ENCODE measurements at places on chromosomes 1 and 21. TPM values are rescaled to one million over a fixed set of nuclear protein-coding genes. Genes with fewer than 3 reads are reported as not detected.

UBE4B gene
- total RNA-seq = 32.9 TPM

ASAP3 gene
- total RNA-seq = 2.2 TPM

RPL5 gene
- 1,713 TPM for total RNA-seq

ZNF697 gene
- 1.1 TPM for total RNA-seq

MX2 gene
- total RNA-seq = 30.2 TPM

TEX38 gene
- total RNA-seq = not detected

CD84 gene
- total RNA-seq = 13.5 TPM

DNA sequence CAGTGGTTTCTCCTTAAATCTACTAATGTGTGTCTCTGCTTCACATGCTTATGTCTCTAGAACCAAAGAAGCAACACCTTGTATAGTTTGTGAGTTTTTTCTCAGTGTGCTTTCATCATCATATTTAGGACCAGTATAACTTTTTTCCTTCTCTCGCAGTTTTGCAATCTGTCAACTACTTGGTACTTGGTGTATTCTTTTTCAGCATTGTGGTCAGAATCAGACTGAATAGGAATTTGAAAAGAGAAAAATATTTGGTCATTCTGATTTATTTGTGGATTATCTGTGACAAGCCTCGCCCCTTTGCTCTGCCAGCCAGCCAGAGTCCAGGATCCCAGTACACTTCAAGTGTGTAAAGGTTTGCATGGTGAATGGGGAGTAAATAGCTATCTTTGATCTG lies 122.3 kb downstream of the C1orf21 start:
- no peak for DNase-seq

GRCh38 chr21:36478941-36479340 lies 981 bp downstream of the CLDN14 start:
- DNase-seq = no peak

DNA sequence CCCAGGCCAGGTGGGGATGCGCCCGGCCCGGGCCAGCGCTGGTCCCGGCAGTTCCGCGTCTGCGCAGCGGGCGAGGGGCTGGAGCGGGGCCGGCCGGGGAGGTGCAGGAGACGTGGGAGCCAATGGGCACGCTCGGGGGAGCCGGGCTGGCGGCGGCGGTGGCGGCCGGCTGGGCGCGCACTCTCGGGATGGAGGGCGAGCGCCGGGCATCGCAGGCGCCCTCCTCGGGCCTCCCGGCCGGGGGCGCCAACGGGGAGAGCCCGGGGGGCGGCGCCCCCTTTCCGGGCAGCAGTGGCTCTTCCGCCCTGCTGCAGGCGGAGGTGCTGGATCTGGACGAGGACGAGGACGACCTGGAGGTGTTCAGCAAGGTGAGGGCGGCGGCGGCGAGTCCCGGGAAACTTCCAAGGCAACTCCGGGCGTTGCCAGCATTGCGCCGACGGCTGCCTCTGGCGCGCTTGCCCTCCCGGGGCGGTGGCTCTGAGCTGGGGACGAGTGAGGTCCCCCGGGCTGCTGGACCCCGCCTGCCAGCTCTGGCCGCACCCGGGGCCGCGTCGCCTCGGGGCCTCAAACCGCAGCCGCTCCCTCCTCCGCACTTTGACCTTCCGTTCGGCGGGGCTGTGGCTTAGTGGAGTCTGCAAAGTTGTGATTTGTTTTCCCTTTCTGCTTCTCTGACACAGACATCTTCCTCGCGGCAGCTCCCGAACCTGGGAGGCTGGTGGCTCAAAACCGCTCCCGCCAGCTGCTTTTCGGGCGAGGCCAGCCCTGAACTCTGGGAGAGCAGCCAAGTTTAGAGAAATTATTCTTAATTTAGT lies at the start of gene SNX7:
Gene SNX7 (plus strand): TSS at position 178 of the 812 bp plus-strand sequence. CDS start 11 bp downstream, at position 189.
- peak; percentile 18 for DNase-seq

- DNase-seq = no peak
These were observed 684 bp downstream of the LTN1 start for GRCh38 chr21:28991861-28992525.

GRCh38 chr21:33061233-33061632 lies 8.7 kb upstream of the OLIG1 start:
- no peak for DNase-seq

- no peak for DNase-seq
These were observed 8.2 kb downstream of the THRAP3 start for GRCh38 chr1:36232212-36233095.

DNA sequence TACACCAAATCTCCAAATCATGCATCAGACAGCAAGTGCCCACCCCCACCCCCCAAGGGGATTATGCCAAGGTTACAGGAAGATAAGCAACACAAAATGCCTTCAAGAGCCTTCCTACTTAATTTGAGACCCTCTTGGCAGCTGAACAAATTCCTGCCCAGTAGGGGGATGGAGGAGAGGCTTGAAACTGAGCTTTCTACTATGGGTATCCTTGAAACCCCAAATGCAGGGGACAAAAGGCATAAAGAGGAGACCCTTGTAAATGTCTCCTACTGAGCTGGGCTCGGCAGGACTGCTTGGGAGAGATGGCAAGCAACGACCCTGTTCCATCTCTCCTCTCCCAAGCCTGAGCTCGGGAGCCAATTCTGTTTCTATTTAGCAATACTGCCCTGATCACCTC lies 3.5 kb downstream of the SLC41A1 start:
- DNase-seq = no peak

- DNase-seq = no peak
These were observed 25.6 kb upstream of the ENO1 start for GRCh38 chr1:8903908-8904650.

DNA sequence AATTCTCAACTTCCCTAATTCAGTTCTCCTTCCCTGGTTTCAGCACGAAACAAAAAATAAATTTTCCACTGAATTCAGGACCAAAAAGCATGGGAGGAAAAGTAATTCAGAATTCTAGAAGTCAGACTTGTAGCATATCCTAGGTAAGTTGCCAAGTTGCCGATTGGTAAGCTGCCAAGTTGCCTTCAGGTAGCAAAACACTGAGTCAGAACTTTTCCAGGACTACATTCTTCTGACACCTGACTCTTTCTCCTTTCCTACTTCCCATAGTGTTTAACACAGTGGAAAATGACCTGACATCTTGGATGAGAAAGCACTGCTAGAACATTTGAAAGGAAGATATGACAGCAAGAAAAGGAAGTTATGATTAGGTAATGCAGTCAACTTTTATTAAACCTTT lies 322.8 kb downstream of the SPATA17 start:
- no peak for DNase-seq

DNA sequence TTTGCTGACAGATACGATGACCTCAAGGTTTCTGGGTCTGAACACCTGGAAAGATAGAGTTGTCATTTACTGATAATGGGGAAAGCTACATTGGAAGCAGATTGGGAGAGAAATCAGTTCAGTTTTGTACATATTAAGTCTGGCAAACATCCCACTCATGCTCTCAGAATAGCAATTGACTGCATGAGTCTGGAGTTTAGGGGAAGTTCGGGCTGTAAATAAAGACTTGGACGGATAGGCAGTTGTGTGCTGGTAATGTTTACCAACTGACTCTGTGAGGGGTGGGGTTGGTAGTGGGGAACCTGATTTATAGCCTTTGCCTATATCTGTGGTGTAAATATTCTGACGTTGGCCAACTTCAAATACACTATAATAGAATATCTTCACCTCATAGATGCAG lies 4.0 kb downstream of the H6PD start:
- no peak for DNase-seq

- DNase-seq = no peak
These were observed 367.1 kb upstream of the ESRRG start for GRCh38 chr1:217090060-217090911.

DNA sequence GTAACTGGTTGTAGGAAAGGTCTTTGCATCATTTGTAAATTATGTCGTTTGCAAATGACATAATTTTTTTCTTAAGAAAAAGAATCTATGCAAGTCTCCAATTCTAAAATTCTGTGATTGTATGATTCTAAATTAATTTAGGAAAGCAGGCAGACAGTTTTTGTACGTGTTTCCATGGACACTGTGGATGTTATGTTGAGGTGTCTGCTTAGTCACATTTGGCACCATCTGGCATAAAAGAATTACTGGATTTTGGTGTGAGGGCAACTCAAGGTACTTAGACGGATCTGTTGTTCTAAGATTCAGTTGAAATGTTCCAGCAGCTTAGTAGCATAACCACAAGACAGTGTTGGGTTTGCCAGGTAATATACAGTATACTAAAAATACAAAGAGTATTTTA lies 42.5 kb downstream of the C1orf21 start:
- DNase-seq = no peak

DNA sequence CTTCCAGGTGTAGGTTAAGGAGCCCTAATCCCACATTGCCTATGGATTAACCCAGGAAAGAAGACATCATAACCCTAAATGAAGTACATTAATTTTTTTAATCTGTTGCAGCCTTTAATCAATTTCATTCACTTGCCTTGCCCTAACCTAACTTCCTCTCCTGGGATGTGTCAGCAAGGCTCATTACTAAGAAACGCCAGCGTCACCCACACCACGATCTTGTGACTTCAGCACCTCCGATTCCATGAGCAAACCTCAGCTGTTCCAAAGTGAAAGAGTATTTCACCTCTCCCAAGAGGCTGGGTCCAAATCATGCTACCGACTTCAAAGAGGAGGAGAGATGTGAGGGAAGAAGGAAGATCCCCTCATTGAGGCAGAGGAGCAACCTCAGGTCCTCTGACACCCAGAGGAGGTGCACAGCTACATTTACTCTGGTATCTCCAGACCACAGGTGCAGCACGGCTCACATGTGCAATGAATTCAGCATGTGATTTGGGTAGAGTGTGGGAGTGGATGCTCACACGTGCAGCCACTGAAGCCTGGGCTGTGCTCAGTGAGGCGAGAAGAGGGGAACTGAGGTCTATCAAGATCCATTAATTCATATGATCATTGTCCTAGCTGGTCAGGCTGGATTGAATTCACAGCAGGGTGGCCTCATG lies 134.1 kb downstream of the SLC30A10 start:
- DNase-seq = no peak

DNA sequence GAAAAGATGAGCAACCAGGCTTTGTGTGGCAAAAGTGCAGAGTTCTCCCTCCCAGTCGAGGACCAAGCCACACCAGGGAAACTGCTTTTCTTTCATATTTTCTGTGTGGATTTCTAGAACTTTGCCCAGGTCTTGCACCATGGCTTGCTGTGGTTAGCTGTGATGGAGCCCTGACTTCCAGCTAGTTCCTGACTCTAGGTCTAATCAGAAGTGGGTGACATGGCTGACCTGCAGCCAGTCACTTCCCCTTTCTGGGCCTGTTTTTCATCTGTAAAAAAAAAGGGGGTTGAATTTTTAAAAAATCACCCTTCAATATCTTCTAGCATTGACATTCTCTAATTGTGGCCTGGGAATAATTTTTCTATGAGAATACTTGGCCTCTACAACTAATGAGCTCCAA lies 491.2 kb upstream of the USP24 start:
- no peak for DNase-seq

DNA sequence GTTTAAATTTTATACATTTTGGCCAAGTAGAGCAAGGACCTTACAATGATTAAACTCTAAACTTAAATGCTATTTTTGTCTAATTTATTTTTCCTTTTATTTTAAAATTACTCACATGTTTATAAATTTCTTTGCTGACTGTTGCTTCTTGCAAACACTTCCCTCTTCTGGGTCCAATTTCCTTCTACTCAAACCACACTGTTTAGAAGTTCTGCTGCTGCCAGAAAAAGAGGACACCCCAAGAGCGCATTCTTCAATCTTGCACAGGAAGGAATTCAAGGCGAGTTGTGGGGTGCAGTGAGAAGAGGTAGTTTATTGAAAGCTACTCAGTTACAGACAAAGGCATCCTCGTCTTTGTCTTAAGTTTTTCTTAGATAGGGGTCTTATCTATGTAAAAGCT lies 88.5 kb upstream of the NEK7 start:
- no peak for DNase-seq

DNA sequence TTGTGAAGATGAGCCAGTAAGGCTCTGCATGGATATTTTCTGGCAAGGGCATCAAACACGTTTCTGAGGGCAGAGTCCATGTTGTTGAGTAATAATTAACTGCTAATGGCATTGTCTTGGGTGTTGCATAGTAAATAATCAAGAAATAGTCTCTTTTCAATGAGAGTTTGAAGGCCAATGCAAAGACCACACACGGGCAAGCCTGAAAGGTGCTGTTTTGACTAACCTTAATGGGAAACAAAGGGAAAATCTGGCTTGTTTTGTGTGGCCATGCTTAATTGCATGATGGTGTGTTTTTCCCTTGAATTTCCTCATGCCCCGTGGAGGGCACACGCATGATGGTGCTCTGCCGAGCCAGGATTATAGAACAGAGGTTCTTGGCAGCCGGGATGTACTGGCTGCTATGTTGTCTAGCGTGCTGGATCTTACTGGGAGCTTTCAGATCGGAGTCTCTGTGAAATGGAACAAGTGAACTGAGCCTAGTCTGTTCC lies 127.6 kb downstream of the NOS1AP start:
- no peak for DNase-seq
